ENCODE measurements at places on chromosomes 1 and 21.

DNA sequence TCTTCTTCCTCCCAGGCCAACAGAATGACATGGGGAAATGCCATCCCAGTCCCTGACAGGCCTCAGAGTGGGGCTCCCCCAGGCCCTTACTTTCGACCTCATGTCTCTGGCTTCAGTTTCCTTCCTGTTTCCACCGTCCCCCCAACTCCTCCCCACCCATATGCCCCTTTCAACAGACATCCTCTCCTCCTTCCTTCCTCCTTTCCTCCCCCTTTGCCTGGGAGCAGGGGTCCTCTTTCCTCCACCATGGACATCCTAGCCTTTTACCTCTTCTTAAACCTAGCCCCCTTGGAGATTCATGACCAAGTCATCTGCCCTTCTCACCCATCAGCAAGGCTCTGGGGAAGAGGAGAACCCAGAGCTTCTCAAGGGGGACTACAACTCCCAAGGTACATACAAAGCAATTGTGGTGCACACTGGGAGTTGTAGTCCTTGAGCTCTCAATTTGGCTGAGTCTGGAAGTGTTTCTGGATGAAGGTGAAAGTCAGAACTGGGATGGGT is 4.0 kb downstream of the ZBTB7B start:
- DNase-seq: no peak

DNA sequence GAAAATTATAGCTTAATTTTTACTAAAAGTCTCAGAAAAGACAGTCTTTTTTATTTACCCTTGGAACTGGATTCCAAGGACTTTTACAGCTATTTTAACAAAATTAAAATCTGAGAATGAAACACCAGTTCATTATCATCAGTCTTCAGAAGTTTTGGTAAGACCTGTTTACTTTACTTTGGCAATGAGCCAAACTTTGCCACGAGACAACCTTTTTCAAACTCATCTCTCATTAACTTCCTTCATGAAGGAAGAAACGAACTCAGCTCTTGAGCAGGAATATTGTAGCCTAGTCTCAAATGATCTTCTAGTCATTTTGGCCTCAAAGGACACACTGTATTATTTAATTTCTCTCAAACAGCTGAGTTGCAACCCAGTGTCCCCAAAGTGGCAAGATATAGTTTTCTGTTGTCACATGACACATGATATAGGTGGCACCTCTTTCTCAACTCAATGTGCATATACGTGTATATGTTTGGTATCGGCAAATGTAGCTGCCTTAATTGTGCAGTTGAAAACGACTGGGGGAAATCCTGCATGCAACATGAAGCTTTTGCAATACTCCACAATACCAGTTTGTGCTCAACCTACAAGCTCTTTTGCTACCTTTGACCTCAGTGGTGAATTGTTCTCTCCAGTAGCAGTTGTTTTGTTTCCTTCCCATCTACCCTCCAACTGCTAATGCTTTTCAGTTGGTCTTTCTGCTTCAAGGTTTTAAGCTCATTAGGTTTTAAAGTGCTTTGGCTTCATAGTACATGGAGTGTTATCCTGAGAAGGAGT is 8.4 kb upstream of the GNG4 start:
- no peak for DNase-seq

- DNase-seq: no peak
These were observed 2.6 kb upstream of the NBPF3 start for GRCh38 chr1:21437341-21437640.

GRCh38 chr1:221774054-221774842 is 32.4 kb upstream of the DUSP10 start:
- DNase-seq: no peak

DNA sequence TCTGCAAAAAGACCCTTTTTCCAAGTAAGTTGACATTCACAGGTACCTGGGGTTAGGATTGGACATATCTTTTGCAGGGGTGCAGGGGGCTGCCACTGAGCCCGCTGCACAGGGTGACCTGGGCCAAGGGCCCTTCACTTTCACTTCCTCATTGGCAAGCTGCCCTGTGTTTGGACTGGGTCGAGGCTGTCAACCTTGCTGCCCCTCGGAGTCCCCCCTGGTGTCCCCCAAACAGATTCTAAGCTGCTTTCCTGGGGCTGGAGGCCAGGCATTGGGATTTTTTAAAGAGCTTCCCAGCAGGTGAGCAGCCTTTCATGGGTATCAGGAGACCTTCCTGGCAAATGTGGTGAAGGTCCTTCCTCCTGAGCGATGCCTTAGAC is 7.9 kb upstream of the UMODL1 start:
- no peak for DNase-seq

DNA sequence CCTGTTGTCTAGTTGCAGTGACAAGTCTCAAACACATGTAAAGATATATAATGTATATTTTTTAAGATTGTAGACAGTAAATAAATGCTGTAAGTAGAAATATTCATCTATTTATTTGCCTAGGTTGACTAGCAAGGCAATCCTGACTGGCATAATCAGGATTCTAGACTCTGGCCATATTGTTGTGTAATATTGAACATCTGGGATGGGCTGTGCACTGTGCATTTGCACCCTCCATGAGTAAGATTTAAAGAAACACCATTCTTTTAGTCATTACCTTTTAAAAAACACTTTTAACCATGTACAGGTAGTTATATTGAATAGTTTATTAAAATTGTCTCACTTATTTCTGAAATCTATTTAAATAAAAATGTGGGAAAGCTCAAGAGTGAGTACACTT is 32.4 kb downstream of the RASAL2 start:
- DNase-seq: no peak

DNA sequence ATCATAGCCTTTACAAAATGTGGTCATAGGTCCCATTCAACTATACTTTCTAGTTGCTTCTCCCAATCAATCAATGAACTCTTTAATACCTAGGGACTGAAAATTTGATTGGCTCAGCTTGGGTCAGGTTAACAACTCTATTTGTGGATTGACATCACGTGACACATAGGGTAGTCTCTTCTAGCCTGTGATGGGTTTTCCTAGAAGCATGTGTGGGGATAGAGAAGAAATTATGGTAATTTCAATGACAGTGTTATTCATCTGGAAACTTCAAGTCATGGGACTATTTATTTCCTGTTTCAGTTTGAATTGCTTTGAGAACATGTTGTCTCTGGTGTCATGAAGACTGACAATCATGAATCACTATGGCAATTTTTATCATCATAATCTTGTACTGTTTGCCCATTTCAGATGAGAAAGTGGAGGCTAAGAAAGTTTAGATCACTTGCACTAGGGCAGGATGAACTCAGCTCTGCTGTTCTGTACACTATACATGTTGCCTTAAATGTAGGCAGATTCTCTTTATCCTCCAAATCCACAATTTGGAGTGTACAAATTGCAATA is 529.9 kb upstream of the BEND5 start:
- DNase-seq: no peak

DNA sequence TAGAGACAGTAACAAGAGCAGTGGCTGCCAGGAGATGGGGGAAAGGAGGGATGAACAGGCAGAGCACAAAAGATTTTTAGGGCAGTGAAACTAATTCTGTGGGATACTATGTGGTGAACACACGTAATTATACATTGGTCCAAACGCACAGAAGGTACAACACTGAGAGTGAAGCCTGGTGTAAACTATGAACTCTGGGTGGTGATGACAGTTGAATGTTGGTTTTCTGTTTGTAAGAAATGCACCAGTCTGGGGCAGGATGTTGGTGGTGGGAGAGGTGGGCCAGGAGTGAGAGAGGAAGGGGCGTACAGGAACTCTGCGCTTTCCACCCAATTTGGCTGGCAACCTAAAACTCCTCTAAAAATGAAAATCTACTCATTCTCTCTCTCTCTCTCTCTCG is 50.2 kb upstream of the TIAM1 start:
- DNase-seq: no peak

- DNase-seq: no peak
These were observed 742 bp upstream of the PDE9A start for GRCh38 chr21:42652527-42653230.

- DNase-seq: no peak
These were observed 1769.7 kb downstream of the MRPL39 start for GRCh38 chr21:23837564-23837963.

- no peak for DNase-seq
These were observed 63.7 kb downstream of the NVL start for GRCh38 chr1:224266105-224266914.

GRCh38 chr1:227556288-227556687 is 7.1 kb upstream of the ZNF678 start:
- no peak for DNase-seq

- no peak for DNase-seq
These were observed 38.5 kb upstream of the SLC19A1 start for GRCh38 chr21:45580576-45581321.

GRCh38 chr21:33268737-33269441 is 2.7 kb downstream of the IL10RB start:
- DNase-seq: no peak

DNA sequence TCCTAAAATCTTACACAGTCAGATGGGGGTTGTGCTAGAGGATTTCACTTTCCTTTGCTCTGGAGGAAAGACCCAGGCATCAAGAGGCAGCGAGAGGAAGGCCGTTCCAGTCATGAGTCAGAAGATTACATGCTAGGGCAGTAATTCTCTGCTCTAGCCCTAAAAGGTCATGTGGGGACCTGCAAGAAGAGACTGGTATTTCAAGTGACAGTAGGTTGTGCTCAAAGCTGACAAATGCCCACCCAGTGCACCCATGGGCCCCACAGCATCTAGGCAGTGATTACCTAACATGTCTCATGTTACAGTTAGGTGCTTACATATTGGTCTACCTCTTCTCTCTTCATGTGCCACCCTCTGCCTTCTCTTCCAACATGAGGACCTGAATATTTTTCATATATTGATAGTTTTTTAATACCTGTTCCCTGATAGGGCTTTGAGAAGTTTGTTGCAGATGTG is 99.7 kb upstream of the BEND5 start:
- DNase-seq: no peak

GRCh38 chr21:46160657-46160906 is 5.2 kb upstream of the FTCD start:
- no peak for DNase-seq

DNA sequence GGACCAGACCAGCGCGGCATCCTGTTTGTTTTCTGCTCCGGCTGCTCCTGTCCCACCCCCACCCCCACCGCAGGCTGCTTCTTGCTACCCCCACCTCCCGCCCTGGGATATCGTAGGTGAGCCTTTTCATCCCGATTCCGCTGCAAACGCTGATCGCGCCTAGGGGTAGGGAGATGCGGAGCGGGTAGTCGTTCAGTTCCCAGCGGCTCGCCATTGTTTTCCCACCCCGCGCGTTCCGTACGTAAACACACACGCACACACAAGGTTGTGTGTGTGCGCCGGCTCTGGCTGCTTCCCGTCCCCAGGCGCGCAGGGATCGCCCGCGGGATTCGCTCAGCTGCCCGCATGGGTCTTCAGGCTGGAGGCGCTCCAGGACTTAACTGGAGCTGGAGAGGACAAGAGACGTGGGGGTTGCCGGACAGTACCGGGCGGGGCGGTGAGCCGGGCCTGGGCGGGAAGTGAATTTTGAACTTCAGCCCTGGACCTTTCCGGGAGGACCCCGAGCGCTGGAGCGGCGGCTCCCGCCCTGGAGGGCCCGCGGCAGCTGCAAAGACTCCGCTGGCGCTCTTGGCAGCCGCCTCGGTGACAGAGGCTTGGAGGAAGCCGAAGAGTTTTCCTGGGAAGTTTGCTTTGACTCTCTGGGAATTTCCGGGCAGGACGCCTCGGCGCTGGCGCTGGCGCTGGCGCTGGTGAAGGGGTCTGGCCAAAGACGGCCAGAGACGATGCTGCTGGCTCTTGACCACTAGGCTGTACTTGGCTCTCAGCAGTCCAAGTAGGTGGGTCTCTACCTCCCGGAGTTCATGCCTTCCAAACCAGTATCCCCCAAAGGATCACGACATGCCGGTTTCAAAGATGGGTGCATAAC is 1.6 kb downstream of the SOX13 start:
- DNase-seq: no peak

- DNase-seq: no peak
These were observed 568 bp downstream of the TRIM45 start for GRCh38 chr1:117120774-117121588.

DNA sequence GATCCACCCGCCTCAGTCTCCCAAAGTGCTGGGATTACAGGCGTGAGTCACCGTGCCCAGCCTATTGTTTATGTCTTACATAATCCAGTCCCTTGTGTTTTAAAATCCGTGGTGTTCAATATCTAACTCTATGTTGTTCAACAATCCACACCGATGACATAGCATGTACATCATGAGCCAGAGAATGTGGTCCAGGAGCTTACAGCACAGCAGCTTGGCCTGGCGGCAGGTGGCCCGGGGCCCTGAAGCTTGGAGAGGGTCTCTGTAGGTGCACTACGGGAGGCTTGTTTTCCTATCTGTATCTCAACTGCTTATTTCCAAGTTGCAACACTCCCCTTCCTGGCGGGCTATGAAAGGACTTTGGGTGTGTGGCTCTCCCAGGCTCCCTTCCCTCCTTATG is 138.4 kb downstream of the ADSS2 start:
- no peak for DNase-seq

DNA sequence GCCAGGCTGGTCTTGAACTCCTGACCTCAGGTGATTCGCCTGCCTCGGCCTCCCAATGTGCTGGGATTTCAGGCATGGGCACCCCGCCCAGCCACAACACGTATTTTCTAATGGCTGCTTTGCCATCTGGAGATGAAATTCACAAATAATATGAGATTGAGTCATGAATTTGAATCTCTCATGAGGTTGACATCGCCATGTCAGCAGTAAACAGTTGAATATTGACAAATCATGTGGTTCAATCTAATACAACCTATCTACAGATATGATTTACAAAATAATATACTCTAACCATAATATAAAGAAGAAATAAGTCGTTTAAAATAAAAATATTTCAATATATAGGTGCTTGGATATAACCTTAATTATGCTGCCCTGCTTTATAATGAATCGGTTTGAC is 42.1 kb downstream of the MYOM3 start:
- no peak for DNase-seq

GRCh38 chr1:25744636-25745425 is 55.2 kb upstream of the SELENON start:
- no peak for DNase-seq

DNA sequence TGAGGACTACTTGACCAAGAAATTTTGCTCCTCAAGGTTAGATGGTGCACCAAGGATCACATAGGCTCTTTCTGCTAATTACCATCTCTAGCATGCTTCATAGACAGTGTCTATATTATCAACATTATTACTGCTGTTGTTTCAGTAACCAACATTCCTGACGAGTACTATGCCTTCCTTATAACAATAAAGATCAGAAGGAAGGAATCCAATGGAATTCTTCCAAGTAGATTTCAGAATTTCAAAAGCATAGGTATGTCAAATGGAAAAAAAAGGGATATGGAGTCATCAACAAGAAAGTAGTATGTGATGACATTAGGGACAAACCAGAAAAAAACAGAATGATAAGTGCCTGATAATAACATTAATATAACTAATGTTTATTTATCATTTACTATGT is 39.6 kb upstream of the LPGAT1 start:
- DNase-seq: no peak
